ENCODE measurements at places on chromosomes 13 and 19.

DNA sequence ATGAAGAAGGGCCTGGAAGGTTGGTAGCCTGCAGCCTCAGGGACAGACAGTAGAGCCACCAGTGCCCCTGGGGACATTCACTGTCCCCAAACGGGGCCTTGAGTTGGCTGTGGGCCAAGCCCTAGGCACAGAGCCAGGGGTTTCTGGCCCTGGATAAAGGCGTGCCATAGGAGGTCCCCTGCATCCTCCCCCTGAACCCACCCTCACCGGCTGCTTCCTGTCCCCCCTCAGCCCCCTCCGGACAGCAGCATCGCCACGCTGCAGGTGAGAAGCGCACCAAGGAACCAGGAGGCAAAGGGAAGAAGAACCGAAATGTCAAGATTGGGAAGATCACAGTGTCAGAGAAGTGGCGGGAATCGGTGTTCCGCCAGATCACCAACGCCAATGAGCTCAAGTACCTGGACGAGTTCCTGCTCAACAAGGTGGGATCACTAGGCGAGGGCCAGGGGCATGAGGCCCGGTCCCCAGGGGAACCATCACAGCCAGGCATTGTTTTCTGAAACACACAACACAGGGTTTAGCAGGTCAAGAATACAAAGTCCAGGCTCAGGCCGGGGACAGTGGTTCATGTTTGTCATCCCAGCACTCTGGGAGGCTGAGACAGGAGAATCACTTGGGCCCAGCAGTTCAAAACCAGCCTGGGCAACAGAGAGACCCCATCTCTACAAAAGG, 14.6 kb upstream of the USE1 start:
- DNase-seq: no peak

DNA sequence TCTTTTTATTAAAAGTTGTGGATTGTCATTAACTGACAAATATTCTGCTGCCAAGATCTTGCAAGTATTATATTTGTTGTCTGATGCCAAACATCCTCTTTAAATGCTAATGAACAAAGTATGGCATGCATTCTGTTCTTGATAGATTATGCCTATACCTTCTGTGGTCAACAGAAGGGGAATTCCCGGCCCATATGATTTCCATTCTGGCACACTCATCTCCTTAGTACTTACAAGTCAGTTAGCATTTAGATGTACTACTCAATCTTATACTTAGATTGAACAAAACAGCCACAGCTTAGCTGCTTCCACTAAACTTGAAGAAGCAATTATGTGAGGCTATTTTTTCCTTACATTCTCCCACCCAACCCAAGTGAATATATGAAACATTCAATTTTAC, 246.1 kb upstream of the DACH1 start:
- DNase-seq: no peak

DNA sequence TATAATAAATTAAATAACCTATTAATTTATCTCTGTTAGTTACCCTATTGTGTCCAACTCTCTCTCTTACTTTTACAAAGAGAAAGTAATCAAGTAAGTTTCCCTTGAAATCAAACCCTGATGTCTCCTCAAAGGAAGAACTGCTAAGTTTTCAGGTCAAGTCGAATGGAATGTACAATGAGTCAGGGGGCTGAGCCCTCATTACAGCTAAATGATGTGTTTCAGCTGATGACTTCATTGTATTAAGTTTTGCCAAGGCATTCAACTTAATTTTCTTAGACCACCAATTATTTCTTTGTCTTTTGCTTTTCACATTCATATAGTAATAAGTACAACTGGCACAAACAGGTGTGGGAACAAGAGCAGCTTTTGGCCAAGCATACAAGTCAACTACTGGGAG, 54.7 kb upstream of the DCT start:
- no peak for DNase-seq

DNA sequence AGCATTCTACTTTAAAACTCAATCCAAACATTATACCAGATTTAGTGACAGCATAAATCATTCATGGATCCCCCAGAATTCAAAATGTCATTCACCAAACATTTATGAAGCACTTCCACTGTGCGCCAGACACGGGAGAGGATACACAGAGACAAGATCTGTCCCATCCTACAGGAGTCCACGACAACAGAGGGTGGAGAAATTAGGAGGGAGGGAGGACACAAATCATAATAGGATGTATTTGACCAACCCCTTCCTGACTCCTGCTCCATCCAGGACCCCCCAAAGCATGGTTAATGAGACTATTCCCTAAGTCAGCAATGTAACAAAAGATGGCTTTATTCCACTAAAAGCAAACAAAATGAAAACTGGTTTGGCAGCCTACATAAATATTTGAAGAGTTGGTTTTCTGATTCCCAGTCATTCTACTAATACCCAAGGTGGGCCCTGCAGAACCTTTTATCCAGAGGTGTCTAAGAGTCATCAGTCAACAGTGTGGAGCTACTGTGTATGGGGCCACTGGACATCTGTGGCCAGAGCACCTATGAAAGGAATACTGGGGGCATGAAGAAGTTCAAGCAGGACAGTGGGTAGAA, 62.8 kb upstream of the DOCK9 start:
- no peak for DNase-seq

- peak; percentile 37 for DNase-seq
Measured at GRCh38 chr13:99386911-99387788, 80.0 kb upstream of the GPR183 start.

DNA sequence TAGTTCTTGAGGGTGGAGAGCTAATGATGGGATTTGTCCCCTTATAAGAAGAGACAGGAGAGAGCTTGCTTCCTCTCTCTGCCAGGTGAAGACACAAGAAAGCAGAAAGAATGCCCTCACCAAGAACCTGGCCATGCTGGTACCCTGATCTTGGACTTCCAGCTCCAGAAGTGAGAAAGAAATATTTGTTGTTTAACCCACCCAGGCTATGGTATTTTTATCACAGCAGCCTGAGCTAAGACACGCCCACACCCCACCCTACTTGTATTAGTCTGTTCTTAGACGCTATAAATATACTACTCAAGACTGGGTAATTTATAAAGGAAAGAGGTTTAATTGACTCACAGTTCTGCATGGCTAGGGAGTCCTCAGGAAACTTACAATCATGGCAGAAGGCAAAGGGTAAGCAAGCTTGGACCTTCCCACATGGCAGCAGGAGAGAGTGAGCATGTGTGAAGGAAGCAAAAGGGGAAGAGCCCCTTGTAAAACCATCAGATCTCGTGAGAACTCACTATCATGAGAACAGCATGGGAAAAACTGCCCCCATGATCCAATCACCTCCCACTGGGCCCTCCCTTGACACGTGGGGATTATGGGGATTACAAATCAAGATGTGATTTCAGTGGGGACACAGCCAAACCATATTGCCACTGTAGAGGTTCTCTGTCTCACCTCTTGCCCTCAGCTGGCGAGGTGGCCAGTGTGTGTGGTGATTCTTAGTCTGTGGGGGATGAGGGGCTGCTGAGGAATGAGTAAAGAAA, 57.4 kb upstream of the RCBTB2 start:
- no peak for DNase-seq

GRCh38 chr19:42466521-42467182, 23.9 kb upstream of the CXCL17 start:
- no peak for DNase-seq

DNA sequence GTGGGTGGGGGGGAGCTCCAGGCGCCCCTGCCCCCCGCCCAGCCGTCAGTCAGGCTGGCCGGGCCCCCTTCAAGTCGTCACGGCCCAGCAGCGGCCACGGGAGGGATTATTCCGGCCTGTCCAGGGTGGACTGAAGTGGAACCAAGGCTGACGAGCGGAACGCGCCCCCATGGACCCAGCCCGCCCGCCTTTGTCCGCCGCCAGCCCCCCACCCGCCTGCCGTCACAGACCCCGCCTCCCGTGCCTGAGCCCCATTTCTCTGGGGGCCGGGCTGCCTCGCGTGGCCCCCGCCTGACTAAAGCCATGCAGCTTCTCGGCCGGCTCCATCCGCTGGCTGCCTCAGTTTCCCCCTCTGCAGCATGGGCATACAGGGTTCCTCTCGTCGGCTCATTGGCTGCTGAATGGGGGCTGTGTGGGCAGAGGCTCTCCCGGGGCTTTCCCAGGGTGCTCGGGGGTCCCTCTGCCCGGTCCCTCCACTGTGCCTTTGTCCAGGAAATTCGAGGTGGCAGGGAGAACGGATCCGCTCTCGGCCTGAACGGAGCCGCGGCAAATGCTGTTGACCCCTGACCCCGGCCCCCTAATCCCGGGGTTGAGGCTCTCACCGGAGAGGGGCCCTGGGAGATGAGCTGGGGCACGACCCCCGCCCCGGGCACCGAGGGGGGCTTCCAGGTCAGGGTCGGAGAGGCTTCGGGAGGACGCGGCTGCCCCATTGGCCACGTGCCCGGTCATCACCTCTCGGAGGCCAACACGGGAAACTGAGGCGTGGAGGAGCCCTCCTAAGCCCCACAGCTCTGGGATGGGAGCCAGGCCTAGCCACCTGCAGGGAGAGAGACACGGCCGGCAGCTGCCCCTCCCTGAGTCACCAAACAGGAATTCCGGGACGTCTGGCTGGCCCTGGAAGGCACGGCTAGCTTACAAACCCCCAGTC, 27.4 kb downstream of the EFNA2 start:
- no peak for DNase-seq

- no peak for DNase-seq
Measured at GRCh38 chr13:100508996-100509395, 79.6 kb downstream of the GGACT start.

- DNase-seq: no peak
Measured at GRCh38 chr13:97108530-97108900, 113.6 kb upstream of the MBNL2 start.

GRCh38 chr13:93778548-93778947, 551.9 kb downstream of the GPC6 start:
- no peak for DNase-seq

GRCh38 chr13:110185696-110186095, 121.3 kb downstream of the COL4A1 start:
- no peak for DNase-seq

GRCh38 chr13:42393573-42394360, 121.8 kb downstream of the AKAP11 start:
- DNase-seq: no peak

- no peak for DNase-seq
Measured at GRCh38 chr13:30690282-30691188, 44.8 kb upstream of the ALOX5AP start.

DNA sequence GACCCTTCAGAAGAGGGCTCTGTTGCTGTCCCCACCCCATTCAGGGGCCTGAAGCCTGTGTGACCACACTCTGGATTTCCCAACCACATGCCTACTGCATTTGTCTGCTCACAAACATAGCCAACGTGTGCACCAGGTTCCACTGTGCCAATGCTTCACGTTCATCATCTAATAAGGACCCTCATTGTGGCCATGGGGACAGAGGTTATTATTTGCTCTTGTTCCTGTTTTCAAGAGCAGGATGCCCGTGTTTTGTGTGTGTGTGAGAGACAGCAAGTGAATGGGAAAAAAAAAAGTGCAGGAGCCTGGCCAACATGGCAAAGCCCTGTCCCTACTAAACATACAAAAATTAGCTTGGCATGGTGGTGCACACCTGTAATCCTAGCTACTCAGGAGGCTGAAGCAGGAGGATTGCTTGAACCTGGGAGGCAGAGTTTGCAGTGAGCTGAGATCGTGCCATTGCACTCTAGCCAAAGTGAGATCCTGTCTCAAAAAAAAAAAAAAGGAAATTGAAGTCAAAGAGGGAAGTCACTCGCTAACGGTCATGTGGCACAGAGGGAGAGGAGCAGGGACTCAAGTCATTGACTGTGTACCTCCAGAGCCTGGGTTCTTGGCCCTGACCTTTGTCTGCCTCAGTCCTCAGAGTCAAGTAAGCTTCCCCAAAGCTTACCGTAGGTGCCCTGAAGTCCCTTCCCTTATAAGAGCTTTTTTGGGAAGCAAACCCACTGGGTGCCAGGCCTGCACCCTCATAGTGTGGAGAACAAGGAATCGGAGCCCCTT, 6.9 kb downstream of the B3GNT8 start:
- DNase-seq: no peak

GRCh38 chr13:73703606-73704005, 430.6 kb downstream of the KLF12 start:
- no peak for DNase-seq

DNA sequence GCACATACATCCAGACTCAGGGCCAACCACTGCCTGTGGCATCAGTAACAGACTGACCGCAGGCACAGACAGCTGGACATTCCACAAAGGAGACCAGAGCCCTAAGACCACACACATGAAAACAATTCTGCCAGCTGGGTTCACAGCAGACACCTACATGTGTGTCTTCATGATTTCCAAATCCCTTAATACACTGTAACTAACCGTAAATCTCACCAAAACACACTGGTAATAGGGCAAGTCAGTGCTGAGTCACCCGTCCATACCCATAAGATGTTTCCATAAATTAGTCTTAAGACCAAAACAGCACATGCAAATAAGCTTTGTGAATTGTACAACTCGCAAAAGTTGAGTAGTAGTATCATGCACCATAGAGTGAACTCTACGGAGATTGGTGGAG, 65.4 kb downstream of the TUBGCP3 start:
- no peak for DNase-seq

DNA sequence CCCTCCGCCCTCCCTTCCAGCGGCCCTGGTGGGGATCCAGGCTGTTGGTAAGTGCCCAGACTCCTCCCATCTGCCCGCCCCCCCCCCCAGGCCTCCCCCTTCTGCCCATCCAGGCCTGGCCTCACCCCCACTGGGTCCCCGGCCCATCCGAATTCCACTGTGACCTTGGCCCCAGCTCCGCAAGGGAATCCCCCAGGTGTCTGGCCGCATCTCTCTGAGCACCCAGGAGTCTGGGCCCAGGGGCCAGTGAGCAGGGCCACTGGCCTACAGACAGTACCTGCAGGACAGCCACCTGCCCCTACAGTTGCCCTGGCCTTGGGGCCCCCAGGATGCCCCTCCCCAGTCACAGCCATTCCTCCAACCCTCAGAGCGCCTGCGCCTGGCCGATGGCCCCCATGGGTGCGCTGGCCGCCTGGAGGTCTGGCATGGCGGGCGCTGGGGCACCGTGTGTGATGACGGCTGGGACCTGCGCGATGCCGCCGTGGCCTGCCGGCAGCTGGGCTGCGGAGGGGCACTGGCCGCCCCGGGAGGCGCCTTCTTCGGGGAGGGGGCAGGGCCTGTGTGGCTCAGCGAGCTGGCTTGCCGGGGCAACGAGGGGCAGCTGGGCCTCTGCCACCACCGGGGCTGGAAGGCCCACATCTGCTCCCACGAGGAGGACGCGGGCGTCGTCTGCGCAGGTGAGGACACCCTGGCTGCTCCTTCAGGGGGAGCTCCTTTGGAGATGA, 912 bp downstream of the SSC5D start:
- no peak for DNase-seq
